ENCODE measurements at places on chromosomes 13 and 19.

GRCh38 chr13:99626461-99627082, 125.3 kb downstream of the TM9SF2 start:
- DNase-seq = peak; percentile 23

GRCh38 chr13:30870916-30871587, 35.0 kb upstream of the MEDAG start:
- no peak for DNase-seq

GRCh38 chr19:42291435-42291810, 10.5 kb upstream of the PRR19 start:
- no peak for DNase-seq

- DNase-seq = no peak
Measured at GRCh38 chr19:11373885-11374432, 507 bp upstream of the SWSAP1 start.

- DNase-seq = no peak
Measured at GRCh38 chr19:2042485-2043250, 8.4 kb downstream of the MKNK2 start.

DNA sequence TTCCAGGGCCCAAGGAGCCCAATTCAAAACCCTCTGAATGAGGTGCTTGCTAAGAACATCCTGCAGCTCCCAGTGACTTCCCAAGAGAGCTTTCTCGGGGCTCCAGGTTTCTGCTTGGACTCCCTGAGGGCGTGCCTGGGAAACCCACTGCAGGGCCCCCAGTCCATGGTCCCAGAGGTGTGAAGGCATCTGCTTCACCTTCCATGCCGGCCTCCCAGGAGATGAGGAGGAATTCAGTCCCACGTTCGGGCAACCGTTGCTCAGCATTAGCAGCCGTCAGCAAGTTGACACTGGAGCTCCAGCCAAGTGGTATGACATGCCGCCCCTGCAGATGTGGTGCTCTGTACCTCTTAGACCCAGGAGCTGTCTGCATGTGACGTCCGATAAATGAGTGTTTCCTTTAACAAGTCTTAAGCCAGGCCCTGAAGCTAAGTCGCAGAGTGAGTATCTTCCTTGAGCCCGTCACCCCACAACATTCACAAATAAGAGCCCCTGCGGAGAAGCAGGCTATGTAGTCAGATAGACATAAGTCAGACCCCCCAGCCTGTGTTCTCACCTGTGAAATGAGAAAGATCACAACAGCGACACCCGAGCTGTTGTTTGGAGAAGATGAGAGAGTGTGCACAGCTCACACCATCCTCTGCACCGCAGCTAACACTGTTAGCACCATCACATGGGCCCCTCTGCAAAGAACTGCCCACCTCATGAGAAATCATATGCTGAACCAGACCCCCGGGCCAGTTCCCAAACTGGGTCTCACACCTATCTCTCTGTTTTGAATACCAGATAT, 150.3 kb downstream of the KATNAL1 start:
- no peak for DNase-seq

DNA sequence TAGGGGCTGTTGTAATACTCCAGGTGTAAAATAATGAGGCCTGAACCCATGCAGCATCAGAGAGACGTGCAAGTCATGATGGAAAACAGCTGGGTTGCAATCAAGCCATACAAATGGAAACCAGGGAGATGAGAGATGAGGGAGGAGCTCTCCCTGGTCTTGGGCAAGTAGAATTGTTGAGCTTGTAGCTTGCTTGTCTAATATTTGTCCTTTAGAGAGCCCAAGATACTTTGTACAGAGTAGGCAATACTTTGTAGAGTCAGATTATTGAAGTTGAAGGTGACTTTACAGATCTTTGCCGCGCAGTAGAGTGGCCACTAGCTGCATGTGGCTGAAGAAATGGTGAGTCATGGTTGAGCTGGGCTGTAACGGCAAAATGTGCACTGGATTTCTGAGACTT, 8.3 kb downstream of the ATP8A2 start:
- no peak for DNase-seq

- no peak for DNase-seq
Measured at GRCh38 chr19:45632468-45633196, 6.6 kb downstream of the EML2 start.

GRCh38 chr13:39820606-39821005, 165.1 kb downstream of the COG6 start:
- DNase-seq = no peak

- no peak for DNase-seq
Measured at GRCh38 chr19:40234429-40235237, 8.1 kb upstream of the CCNP start.

GRCh38 chr13:28533125-28533436, 38.2 kb upstream of the FLT1 start:
- no peak for DNase-seq

DNA sequence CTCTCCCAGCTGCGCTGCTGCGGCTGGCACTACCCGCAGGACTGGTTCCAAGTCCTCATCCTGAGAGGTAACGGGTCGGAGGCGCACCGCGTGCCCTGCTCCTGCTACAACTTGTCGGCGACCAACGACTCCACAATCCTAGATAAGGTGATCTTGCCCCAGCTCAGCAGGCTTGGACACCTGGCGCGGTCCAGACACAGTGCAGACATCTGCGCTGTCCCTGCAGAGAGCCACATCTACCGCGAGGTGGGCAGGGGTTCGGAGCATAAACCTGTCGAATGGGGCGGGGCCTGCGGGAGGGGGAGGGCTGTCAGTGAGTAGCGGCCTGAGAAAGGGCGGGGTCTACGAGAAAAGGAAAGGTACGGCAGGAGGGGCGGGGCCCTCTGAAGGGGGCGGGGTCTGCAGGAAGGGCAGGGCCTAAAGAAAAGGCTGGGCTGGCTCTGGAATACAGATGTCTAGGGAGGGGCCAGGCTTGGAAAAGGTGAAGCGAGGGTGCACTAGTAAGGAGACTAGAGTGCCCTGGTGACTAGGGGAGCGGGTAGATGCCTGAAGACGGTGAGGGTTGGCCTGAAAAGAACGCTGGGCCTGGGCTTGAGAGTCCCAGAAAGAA, 3.6 kb downstream of the CD37 start:
- DNase-seq = no peak

- DNase-seq = no peak
Measured at GRCh38 chr19:5355076-5355475, 14.5 kb upstream of the PTPRS start.

- no peak for DNase-seq
Measured at GRCh38 chr19:7470540-7471305, 18.1 kb downstream of the PEX11G start.

DNA sequence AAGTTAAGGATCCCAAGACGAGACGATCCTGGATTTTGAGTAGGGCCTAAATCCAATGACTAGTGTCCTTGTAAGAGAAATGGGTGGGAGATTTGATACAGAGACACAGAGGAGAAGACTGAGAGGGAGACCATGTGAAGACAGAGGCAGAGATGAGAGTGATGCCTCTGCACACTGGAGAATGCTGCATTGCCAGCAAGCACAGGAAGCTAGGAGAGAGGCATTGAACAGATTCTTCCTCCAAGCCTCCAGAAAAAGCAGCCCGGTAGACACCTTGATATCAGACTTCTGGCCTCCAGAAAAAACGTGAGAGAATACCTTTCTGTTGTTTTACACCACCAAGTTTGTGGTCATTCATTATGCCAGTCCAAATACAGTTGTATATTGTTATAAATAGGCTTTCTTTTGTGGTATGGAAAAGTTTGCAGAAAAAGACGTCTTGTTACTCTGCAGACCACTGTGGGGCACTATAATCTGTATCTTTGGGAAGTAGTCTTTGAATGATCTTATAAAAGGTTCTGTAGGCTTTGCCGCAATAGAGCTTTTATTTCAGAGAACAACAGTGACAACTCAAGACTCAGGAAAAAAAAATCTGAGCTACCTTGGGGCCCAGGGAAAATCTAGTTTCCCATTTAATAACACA, 17.9 kb upstream of the RFC3 start:
- DNase-seq = no peak

GRCh38 chr13:67048821-67049150, 181.3 kb downstream of the PCDH9 start:
- peak; percentile 19 for DNase-seq

GRCh38 chr13:99323488-99323887, 16.3 kb upstream of the GPR183 start:
- DNase-seq = no peak

GRCh38 chr19:41930322-41930722, 2.1 kb upstream of the ERFL start:
- no peak for DNase-seq

GRCh38 chr19:7638802-7639465, 2.0 kb downstream of the STXBP2 start:
- DNase-seq = no peak

- DNase-seq = no peak
Measured at GRCh38 chr19:51258165-51259160, 7.6 kb downstream of the SIGLECL1 start.

DNA sequence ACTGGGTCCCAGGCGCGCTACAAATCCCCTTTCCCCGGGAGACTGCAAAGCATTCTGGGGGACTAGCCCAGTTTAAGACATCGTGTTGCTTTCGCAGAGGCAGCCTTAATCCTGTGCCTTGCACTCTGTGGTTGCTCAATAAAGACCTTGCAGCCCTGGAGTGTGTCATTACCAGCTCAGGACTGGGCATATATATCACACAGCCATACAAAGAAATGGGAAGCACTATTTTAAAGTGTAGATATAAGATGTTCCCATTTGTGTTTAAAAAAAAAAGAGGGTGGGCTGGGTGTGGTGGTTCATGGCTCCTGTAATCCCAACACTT, 11.1 kb downstream of the NAPA start:
- DNase-seq = no peak

Measured in fibroblast of skin of left biceps (primary cell).